HCEC 1CT (cell line): ENCODE measurements at places on chromosomes 13 and 19.

DNA sequence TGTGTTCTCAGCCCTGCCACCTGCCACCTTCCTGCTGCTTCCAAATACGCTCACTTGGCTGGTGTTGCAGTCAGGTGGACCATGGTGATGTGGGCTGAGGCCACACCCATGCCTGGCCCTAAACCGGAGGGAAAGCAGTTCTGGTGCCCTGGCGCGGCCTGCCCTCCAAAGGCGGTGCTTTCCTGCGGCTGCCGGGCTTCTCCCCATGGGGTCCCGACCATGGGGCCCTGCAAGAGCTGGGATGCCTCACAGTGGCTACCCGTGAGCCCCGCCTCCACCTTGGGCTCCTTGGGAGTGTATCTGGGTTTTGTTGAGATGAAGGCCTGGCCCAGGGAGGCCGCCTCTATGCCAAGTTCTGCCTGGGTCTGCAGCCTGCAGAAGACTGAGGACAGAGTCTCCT, 73.7 kb downstream of the ERICH6B start:
- no peak for DNase-seq

DNA sequence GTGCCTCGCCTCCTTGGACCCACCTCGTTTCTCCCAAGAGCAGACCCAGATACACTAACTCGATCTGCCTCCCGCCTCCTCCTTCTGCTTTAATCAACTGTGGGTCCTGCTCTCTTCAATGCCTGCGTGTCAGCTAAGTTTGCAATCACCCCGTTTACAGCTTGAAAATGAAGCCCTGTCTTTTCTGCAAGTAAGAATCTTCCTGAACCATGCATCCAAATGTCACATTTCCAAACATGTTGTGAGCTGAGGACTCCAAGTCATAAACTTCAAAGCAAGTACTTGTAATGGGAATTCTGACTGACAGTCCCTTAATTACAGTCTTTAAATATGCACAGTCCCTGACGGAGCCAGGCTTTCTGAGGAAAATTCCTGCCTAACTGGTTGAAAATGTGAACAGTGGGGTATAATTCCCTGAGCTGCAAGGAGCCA, 154.9 kb upstream of the UQCRFS1 start:
- DNase-seq, result no peak

DNA sequence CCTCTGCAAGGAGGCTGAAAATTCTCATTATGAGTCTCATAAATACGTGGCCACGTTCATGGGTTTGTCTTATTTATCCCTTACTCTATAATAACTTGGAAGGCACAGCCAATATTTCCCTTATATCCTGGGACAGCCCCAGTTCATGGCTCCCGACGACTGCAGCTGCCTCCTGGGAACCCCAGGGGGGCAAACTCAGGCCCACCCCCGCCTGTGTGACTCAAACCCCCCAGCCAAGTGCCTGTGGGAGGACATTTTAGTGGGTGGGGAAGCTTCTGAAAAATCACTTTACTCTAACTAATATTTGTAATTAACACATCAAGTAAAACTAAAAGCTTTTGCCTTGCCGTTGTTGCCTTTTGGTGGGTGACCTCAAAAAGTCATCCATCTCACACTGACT, 14.3 kb downstream of the RASA3 start:
- peak; percentile 7 for DNase-seq

- no peak for DNase-seq
Observed at GRCh38 chr19:54229146-54229545, 6.3 kb upstream of the LILRB3 start.

GRCh38 chr19:15276620-15277215, 44.5 kb upstream of the EPHX3 start:
- DNase-seq, result no peak

GRCh38 chr19:9586764-9587163, 2.5 kb upstream of the ZNF121 start:
- peak; percentile 51 for DNase-seq

DNA sequence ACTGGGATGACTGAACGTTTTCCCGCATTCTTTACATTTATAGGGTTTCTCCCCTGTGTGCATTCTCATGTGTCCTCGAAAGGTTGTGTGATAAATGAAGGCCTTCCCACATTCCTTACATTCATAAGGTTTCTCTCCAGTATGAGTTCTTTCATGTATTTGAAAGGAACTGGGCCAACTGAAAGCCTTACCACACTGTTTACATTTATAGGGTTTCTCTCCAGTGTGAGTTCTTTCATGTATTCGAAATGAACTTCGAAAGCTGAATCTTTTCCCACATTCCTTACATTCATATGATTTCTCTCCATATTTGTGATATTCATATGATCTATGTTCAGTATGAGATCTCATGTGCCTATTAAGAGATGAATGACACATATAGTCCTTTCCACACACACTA, 19.4 kb downstream of the ZNF709 start:
- DNase-seq, result no peak

- DNase-seq, result no peak
Observed at GRCh38 chr13:103199380-103200088, 133.3 kb upstream of the SLC10A2 start.

- no peak for DNase-seq
Observed at GRCh38 chr19:17790059-17790780, 4.7 kb upstream of the B3GNT3 start.

DNA sequence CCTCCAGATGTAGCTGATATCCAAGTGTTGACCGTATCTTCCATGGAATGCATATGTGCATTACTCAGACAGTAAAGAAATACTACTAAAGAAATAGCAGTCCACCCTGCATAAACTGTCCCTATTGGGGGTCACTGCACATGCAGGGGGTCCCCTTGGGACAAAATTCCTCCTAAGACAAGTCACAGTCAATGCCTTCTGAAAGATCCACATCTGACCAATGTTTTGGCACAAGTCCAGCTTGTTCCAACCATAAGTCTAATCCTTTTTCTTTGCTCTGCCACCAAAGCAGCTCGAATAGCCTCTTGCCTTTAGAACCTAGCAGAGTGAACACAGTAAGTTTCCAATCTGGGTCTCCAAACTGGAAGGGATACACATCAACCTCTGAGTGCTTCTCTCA, 87.9 kb downstream of the DIAPH3 start:
- no peak for DNase-seq
